ENCODE measurements at places on chromosomes 13 and 19.

DNA sequence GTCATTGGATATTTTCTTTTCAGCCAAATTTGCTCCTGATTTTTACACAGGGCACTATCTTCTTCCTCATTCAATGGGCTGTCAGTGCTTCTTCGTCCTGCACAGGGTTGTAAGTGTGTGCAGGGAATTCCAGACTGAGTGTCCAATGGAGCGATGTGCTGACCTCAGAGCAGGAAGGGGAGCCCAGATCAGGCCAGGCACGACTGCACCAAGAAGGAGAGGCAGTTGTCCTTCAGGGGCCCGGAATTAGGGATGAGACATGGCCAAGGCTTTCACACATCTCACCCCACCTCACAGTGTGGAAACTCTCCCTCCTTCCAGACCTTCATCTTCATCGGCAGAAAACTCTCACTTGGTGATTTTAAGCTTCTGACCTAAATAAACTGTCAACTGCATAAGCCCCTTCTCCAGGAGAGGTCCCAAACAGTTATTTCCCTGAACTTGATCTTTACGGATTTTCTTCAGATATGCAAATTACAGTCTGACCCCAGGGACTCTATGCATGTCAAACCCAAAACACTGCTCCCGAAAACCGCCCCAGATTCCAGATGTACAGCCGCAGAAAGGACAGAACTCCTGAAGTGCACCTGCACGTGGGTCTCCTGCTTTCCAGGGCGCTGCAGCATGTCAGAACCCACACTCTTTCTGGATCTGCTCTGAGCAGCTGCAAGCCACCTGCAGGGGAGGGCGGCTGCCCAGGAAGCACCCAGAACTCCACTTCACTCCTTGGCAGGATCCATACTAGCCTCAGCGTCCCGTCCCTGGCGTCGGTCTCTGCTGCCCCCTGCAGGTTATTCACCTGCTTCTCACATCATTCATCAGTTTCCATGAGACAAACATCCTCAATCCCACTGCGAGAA lies 625 bp upstream of the ZNF20 start:
- DNase-seq: peak; percentile 51

- peak; percentile 63 for DNase-seq
These were observed at the start of gene DOCK6 for GRCh38 chr19:11261971-11262839. Gene DOCK6 (minus strand): TSS chr19:11262524. CDS start chr19:11262440, 84 bp downstream.

- no peak for DNase-seq
These were observed 344.1 kb downstream of the RFC3 start for GRCh38 chr13:34161931-34162543.

DNA sequence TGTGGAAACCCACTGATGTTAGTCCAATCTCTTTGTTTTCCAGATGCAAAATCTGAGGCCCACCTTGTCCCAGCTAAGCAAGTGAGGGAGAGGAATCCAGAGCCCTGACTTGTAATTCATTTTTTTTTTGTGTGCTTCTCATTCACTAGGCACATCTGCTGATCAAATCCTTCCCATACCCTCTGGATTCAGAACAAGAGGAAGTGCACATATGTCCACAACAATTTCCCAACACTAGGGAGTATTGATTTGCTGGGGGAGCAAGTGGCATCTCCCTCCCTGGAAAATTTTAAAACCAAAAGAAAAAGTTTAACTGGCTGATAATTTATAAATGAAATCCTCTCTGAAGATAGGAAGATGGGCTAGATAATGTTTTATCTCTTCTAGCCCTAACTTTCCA lies 94.6 kb upstream of the RFC3 start:
- DNase-seq: no peak

DNA sequence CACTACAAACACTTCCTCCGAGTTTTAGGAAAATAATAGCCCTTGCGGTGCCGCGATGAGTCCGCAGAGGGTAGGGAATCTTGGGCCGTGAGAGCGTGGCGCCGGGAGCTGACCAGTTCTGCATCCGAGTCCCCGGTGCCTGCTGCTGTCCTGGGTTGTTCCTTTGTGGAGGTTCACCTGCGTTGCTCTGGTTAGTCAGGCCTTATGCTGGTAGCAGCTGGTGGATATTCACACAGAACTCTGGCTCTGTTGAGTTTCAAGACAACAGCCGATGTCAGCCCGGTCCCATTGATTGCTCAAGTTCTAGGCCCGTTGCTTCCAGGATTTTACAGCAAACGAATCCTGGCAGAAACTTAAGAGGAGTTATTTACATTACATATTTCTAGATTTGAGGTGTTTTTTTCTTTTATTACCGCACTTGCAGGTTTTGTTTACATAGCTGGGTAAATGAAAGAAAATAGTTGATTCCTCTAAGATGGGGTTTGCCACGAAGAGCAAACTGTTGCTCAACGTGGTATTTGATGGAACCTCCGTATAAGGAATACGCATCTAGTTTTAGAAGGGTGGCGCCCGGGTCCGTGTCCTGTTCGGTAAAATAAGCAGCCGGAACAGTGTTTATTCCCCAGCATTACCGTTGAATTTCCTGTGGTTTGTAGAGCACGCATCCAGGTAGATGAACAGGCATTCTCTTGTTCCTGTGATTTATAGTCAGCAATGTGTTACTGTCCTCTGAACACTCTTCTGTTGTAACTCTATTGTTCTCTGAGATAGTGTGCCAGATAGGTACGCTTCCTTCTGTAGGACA lies 1.3 kb downstream of the CLDN10 start:
- no peak for DNase-seq

DNA sequence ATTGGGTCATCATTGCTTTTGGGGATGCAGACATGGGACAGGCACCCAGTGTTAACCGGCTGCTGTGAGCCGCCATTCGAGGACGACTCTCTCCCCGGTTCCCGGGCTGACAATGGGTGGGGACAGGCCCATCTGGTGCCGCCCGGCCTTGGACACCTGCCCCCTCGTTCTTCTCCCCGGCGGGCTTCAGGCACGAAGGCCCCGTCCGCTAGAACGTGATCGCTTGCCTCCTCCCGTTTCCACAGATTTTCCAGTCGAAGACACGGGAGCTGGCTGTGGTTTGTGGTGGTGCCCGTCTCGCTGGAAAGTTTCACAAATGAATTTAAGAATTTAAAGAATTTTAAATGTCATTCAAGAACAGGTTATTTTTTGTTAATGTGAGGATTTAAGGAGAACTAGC lies 2.0 kb downstream of the PALM start:
- no peak for DNase-seq

DNA sequence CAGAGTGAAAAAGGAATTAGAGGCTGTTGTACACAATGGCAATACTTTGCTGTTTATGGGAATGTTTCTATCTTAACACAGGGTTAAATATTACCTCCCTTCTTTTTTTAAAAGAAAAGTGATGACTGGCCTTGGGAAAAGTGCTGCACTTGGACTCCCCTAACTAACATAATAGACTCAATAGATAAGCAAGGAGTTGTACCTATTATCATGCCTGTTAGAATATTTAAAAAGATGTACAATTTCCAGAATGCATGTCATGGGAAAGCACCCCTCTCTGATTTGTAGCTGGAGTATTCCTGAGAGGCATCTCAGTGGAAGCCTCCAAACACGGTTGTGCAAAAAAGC lies 79.3 kb upstream of the GPC6 start:
- DNase-seq: no peak

GRCh38 chr19:51158474-51159129 lies 16.5 kb downstream of the SIGLEC7 start:
- no peak for DNase-seq
